ENCODE measurements at places on chromosomes 2 and 18.

GRCh38 chr2:176746411-176746810, 466.2 kb upstream of the HNRNPA3 start:
- no peak for DNase-seq

DNA sequence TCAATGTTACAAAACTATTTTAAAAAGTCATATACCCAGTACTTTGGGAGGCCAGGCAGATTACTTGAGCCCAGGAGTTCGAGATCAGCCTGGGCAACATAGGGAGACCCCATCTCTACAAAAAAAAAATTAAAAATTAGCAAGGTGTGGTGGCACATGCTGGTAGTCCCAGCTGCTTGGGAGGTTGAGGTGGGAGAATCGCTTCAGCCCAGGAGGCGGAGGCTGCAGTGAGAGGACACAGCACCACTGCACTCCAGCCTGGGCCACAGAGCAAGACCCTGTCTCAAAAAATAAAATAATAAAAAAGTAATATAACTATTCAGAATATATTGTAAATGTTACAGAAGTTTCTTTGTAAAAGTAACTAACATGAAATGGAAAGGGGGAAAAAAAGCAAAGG, 1.9 kb downstream of the PASK start:
- DNase-seq: no peak

GRCh38 chr2:10452312-10452711, 4.2 kb upstream of the ODC1 start:
- no peak for DNase-seq

DNA sequence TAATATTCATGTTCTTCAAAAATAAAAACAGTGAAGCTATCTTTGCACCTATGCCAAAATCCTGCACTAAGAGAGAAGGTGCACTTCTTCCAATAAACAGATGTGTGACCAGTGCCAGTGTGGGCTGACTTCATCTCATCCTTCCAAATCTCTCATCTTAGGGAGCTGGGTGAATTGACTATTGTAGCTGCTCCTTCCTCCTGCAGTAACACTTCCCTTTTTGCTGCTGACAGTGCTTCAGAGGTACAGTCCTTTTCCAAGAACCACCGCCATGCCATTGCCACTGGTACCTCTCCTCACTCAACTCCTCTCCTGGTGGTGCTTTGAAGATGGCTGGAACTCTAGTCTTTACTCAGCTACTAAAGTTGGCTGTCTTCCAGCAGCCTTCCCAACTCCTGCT, 42.1 kb upstream of the ARHGAP25 start:
- no peak for DNase-seq

DNA sequence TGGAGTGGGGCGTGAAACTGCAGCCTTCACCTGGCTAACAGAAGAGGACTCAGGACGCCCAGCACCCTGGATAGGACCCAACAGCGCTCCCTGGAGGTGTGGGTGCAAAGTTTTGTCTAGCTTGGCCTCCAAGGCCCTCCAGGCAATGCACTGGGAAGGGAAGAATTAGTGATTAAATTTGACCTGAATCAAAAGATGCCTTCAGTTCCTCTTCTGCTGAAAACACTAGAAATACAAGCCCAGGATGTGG, 779 bp upstream of the TRIB2 start:
- DNase-seq: peak; percentile 84

GRCh38 chr2:7744827-7745226, 827.6 kb downstream of the RNF144A start:
- peak; percentile 61 for DNase-seq

GRCh38 chr2:120545521-120546047, 190.1 kb upstream of the GLI2 start:
- no peak for DNase-seq

DNA sequence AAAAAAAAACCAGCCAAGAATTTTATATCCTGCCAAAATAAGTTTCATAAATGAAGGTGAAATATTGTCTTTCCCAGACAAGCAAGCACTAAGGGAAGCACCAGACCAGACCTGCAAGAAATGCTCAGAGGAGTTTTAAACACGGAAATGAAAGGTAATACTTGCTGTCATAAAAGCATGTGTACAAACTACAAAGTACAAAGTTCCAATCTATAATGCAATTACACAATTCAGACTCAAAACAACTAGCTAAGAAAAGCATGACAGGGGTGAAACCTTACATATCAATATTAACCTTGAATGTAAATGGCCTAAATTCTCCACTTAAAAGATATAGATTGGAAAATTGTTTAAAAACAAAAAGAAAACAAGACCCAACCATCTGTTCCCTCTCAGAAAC, 45.0 kb upstream of the ASXL3 start:
- DNase-seq: no peak

- no peak for DNase-seq
These were observed 11.9 kb downstream of the NGEF start for GRCh38 chr2:233000886-233001750.

GRCh38 chr2:129927696-129928095, 51.8 kb upstream of the RAB6C start:
- no peak for DNase-seq

- no peak for DNase-seq
These were observed 9.6 kb downstream of the COL6A3 start for GRCh38 chr2:237404413-237404812.

DNA sequence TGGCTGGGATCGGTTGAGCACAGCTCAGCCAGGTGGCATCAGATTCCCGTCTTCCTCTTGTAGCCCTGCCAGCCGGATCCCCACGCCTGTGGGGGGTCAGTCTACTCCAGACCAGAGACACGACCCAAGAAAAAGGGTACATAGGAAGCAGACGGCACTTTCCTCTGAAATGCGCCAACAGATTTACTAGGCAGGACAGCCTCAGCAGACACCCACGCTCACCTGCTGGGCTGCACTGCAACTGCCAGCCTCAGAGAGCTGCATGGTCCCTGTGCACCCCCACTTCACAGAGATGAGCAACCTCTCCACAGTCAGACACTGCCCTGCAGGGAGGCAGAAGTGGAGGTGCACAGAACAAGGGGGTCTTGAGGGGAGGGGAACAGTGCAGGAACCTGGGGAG, 75.7 kb upstream of the OTOS start:
- no peak for DNase-seq

GRCh38 chr2:219218217-219218731, 484 bp downstream of the ABCB6 start:
- DNase-seq: no peak

- peak; percentile 2 for DNase-seq
These were observed 7.3 kb upstream of the ZAP70 start for GRCh38 chr2:97706112-97706511.

DNA sequence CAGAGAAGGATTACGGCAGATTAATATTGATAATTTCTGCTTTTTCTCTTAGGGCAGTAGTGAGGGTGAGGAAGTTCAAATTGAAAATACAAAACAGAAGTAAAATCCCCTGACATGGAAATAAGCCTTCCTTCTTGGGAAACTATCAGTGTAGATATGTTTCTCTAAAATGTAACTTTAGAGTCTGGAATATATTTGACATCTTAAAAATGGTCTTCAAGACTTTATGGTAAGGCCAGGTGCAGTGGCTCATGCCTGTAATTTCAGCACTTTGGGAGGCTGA, 33.0 kb downstream of the INPP5D start:
- no peak for DNase-seq

DNA sequence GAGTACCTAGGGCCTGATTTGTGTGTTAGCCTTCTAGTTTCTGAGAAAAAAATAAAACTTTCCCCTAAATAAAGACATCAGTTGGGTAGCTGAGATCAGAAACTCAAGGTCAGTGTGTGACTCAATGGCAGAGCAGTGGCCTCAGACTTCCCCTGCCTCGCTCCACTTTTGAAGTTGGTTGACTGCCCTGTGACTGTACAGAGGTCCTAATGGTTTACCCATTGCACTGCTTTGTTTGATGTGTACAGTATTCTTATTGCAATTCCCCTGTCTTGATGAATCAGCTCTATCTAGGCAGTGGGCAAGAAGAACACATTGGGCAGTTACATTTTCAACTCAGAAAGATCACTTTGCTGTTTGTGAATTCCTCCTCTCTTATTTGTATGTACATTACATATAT, 315.7 kb downstream of the KCNS3 start:
- no peak for DNase-seq

GRCh38 chr18:58902961-58903360, 38.3 kb downstream of the ZNF532 start:
- DNase-seq: no peak

- DNase-seq: no peak
These were observed 322.8 kb downstream of the STK39 start for GRCh38 chr2:167924556-167924955.

- no peak for DNase-seq
These were observed 41.6 kb downstream of the GCA start for GRCh38 chr2:162385536-162385935.

DNA sequence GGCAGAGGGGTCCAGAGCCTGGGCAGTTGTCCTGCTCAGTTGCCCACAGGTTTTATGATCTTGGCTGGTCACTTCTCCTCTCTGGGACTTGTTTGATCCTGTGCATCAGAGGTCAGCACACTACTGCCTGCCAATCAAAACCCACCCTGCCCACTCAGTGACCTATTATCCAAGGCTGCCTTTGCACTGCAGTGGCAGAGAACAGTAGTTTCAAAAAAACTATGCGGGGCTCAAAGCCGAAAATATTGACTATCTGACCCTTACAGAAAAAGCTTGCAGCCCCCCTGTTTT, 218.2 kb downstream of the CYP26B1 start:
- DNase-seq: no peak

GRCh38 chr2:27956888-27957287, 66.4 kb downstream of the BABAM2 start:
- no peak for DNase-seq

Data from activated T-cell treated with anti-CD3 and anti-CD28 coated beads, Interleukin-2, amount 50 U/mL, for 48 hours (primary cell).